ENCODE measurements at places on chromosomes 12 and 14. TPM values are rescaled to one million over a fixed set of nuclear protein-coding genes. Genes with fewer than 3 reads are reported as not detected.

ACACB gene
- 25.9 TPM for total RNA-seq

BCL11B gene
- 167 TPM for total RNA-seq

CSRP2 gene
- total RNA-seq, result not detected

NOXRED1 gene
- 0.22 TPM for total RNA-seq

CCDC177 gene
- total RNA-seq, result not detected

SOX5 gene
- not detected for total RNA-seq

KRT75 gene
- total RNA-seq, result not detected

NANOG gene
- total RNA-seq, result not detected

PSME1 gene
- total RNA-seq, result 257 TPM

All from T-helper 17 cell (primary cell).